Activated naive CD8-positive, alpha-beta T cell treated with anti-CD3 and anti-CD28 coated beads, Interleukin-2, amount 50 U/mL, for 16 hours (primary cell): ENCODE measurements at places on chromosomes 11 and 22.

GRCh38 chr11:78420796-78421209 lies 3.2 kb upstream of the GAB2 start:
- no peak for DNase-seq

GRCh38 chr22:28743852-28744251 lies 2.0 kb downstream of the HSCB start:
- no peak for DNase-seq

DNA sequence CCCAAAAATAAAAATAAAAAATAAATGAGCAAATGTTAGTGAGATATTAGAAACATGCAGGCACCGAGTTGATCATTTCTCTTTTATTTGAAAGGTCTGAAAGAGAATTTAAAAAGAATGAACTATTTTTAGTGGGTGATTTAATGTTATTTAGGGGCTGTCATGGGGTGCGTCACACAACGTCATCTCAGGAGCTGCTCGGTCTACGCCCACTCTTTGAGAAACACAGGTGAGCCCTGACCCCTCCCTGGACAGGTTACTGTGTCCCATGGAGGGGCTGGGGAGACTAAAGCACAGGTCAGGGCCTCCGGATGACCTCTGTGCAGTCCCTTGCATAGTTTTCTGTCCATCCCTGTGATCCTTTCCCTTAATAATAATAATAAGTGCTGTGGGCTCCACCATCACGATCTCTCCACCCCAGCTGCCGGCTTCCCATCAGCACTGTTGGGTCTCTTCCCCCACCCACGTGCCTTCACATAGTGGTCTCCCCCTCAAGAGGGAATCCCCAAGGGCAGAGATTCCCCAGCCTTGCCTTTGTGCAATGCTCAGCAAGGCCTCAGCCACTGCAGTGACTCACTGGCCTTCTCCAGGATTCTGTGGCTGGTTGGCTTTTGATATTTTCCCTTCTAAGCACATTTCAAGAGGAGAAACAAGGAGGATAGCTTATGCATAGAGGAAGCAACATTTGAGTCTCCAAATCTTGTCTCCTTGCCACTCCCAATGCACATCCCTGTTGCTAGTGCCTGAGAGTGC lies 159.9 kb downstream of the TTC17 start:
- DNase-seq: no peak

GRCh38 chr11:134460881-134461280 lies 48.8 kb upstream of the B3GAT1 start:
- no peak for DNase-seq

DNA sequence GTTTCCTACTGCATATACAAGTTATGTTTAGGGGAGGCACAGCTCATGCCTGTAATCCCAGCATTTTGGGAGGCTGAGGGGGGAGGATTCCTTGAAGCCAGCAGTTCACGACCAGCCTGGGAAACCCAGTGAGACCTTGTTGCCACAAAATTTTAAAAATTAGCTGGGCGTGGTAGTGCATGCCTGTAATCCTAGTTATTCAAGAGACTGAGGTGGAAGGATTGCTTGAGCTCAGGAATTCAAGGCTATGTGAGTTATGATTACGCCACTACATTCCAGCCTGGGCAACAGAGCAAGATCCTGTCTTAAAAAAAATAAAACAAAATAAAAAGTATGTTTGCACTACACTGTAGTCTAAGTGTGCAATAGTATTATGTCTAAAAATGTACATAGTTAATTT lies 108.8 kb upstream of the TEAD1 start:
- DNase-seq: no peak

GRCh38 chr22:19505735-19506126 lies 18.5 kb downstream of the CLDN5 start:
- no peak for DNase-seq

- no peak for DNase-seq
These were observed 1.7 kb downstream of the ADAMTS15 start for GRCh38 chr11:130449996-130450769.

GRCh38 chr22:39318507-39319283 lies 728 bp downstream of the RPL3 start:
- no peak for DNase-seq

- DNase-seq: no peak
These were observed 802 bp upstream of the PIM3 start for GRCh38 chr22:49959782-49960158.

DNA sequence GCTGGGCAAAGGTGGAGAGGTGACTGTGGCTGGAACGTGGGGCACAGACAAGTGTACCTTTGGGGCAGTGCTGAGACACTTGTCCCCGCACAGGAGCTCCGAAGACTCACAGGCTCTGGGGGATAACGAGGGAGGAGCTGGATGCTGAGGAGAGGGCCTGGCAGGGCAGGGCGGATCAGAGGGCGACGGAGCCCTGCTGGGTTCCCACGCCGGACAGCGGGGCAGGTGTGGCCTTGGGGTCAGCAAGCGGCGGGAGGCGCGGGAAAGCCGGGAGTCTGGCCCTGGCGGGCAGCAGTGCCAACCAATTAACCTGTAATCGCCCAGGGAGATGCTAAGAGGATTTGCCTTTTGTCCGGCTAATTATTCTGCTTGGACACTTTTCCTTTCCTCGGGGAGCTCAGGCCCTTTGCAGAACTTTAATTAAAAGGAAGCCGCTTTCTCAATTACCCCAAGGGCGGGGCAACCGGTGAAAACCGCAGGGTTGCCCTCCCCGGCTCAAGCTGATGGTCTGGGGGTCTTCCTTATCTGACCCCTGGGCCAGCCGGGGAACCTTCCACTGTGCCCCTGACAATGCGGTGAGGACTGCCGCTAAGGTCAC lies 71.5 kb downstream of the WNT7B start:
- no peak for DNase-seq

GRCh38 chr22:17115945-17116565 lies 5.1 kb downstream of the TMEM121B start:
- DNase-seq: no peak

DNA sequence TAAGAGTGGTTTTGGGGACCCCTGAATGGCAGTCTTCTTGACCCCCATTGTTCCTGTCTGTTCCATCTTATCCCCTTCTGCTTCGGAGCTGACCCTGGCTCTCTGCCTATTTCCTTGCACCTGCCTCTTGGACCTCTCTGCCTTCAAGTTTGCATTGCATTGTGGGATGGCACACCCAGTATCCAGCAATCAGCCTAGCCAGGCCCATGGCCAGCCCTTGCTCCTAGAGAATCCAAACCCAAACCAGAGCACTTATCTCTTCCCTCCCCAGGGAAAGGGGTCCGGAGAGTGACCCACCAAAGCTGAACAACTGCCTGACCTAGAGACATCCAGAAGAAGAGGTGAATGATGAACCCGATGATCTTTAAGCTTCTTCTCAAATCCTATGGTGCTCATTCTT lies 607.3 kb upstream of the CADM1 start:
- no peak for DNase-seq

DNA sequence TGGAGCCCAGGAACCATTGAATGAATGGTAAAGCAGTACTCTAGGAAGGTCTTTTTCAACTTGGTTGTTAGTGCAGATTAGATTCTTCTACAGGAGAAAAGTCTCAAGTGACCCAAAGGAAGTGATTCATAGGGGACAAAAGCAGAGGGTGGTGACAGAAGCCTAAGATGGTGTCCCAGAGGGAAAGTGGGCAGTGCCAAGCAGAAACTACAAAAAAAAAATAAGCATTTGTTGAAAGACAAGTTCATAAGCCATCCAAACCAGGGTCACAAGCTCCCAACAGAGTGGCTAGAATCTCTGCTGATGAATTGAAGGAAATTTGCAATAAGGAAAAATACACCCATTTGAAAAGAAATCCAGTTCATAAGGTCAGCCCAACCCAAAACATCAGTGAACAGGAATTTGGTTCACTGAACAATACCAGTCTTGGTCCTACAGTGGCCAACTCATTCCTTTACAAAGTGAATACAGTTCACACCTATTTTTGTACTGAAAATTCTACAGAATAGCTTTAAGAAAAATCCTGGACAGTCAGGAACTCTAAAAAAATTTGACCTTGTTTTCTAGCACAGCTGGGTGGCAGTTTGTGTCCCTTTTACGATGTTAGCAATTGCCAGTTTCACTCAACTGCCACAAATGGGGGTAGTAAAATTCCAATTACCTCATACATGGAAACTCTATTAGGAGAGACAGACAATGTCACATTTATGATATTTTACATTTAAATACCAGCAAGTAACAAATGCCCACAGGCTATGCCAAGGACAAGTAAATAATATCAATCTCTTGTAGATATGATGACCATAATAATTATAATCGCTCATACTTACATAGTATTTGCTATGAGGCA lies 21.6 kb upstream of the NUP160 start:
- no peak for DNase-seq

GRCh38 chr11:11363674-11364073 lies 10.6 kb upstream of the CSNK2A3 start:
- DNase-seq: no peak

DNA sequence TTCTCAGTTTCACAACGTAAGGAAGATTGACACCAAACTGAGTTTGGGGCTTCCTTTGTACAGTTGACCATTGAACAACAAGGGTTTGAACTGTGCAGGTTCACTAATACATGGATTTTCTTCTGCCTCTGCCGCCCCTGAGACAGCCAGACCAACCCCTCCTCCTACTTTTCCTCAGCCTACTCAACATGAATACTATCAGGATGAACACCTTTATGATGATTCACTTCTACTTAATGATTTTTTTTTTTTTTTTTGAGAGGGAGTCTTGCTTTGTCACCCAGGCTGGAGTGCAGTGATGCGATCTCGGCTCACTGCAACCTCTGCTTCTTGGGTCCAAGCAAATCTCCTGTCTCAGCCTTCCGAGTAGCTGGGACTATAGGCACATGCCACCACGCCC lies 14.6 kb downstream of the RBM4 start:
- no peak for DNase-seq

DNA sequence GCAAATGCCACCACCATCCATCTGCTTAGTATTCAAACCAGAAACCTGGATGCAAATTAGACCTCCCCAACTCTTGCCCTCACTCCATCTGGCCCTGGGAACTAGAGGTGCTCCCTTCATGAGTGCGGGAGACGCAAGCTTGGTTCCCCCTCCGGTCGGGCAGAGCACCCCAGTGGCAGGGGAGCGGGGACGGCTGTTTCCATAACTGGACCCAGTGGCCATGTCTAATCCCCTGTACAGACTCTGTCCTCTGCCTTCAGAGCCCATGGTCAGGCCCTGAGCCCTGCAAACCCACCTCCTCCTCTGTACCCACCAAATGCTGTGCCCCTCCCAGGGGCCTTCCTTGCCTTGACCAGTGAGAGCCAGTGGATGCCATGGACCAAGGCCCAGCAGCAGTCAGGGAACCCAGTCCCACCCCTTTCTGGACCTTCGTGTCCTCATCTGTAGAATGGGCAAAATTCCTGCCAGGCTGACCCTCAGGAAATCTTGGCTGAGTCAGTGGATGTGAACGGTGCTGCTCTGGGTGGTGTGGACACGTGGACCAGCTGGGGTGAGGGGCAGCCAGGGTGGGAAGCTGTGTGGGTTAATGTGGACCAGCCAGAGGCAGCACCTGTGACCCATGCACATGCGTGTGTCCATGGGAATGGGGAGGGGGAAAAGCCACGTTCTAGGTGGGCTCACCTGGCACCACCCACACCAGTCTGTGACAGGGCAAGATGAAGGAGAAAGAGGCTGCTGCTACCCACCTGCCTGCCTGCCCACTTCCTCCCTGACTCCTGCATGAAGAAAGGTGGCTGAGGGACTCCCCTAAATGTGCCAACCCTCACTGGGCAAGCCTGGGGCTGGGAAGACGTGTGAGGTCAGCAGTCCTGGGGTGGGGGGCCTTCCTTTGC lies 72.8 kb downstream of the LRRC32 start:
- no peak for DNase-seq

DNA sequence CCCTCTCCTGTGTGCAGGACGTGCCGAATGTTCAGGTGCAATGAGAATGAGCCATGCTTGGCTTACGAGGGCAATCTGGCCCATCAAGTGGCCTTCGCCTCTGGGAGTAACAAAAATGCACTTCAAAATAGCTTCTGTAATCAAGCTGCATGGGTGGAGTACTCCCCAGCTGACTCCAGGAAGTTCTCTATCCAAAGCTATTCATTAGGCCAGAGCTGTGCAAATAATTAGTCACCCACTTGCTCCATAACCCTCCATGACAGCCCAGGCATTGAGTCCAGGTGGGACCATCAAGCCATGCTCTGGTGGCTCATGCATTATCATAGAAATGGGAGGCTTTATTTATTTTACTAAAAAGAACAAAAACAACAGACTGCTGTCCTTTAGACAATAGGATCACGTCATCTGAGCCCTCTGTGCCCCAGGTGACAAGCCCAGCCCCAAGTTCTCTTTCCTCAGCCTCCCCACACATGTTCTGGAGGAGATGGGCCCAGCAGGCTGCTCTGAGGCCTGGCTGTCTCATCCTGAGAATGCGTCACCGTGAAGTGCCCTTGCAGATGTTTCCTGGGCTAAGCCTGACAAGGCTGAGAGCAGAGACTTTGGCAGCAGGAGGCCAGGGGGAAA lies 244.7 kb downstream of the ETS1 start:
- DNase-seq: no peak

GRCh38 chr11:111589886-111590499 lies 12.3 kb upstream of the SIK2 start:
- DNase-seq: no peak

DNA sequence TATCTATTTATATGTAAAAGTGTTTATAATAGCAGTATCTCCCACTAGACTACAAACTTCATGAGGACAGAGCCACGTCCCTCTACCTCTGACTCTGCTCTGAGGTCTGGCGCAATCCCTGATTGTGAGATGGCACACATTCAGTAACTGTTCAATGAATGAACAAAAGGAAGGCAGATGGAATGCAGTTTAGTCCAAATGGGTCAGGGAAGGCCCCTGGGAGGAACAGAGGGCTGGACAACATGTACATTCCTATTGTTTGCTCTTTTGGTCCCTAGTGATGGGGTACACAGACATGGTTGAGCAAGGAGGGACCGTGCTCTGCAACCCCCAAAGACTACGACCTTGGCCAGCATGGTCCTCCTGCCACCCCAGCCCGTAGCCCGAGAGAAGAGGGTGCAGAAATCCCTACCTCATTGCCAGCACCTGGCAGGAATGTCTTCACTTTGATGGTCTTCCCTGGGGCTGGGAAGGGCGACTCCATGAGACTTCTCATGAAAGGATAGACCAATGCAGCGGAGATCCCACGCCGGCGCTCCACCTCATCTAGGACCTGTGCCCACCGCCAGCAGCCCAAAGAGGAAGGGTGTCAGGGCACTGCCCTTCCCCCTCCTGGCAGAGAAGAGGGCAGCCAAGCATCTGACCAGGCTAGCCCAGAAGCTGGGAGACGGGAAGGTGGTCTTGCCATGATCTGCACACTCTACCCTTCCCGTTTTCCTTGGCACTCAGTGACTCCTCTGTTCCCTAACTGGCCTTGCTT lies 24.3 kb downstream of the RPL27A start:
- DNase-seq: no peak

GRCh38 chr11:44622721-44623258 lies 57.3 kb downstream of the CD82 start:
- no peak for DNase-seq
